Hindlimb muscle (tissue), 1 donor: ENCODE measurements at places on chromosomes 4 and X. TPM values are rescaled to one million over a fixed set of nuclear protein-coding genes. Genes with fewer than 3 reads are reported as not detected.
A peak's percentile ranks its signal among the peaks of the same experiment; 100 is the strongest.

The RHOXF2 gene
- polyA plus RNA-seq = 0.06 TPM

The MBNL3 gene
- polyA plus RNA-seq = 11.4 TPM

DNA sequence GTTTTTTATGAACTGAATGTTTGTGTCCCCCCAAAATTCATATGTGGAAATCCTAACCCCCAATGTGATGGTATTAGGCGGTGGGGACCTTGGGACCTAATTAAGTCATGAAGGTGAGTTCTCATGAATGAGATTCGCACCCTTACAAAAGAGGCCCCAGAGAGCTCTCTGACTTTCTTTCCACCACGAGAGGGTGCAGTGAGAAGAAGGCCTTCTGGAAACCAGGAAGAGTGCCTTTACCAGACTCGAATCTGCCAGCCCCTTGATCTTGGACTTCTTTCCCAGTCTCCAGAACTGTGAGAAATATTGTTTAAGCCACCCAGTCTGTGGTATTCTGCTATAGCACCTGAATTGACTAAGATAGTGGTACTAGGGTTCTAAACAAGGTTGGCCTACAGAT, 40.8 kb downstream of the STK26 start:
- no peak for DNase-seq

The SMIM10 gene
- 15.0 TPM for polyA plus RNA-seq

GRCh38 chr4:147465461-147465860, 15.4 kb upstream of the EDNRA start:
- DNase-seq = no peak

The PRDX4 gene
- polyA plus RNA-seq = 57.3 TPM

GRCh38 chr4:76897536-76898384, at the start of gene SOWAHB:
Gene SOWAHB, minus strand, starts transcription at chr4:76898144. Its CDS starts 295 bp downstream, at chr4:76897849.
- no peak for DNase-seq

DNA sequence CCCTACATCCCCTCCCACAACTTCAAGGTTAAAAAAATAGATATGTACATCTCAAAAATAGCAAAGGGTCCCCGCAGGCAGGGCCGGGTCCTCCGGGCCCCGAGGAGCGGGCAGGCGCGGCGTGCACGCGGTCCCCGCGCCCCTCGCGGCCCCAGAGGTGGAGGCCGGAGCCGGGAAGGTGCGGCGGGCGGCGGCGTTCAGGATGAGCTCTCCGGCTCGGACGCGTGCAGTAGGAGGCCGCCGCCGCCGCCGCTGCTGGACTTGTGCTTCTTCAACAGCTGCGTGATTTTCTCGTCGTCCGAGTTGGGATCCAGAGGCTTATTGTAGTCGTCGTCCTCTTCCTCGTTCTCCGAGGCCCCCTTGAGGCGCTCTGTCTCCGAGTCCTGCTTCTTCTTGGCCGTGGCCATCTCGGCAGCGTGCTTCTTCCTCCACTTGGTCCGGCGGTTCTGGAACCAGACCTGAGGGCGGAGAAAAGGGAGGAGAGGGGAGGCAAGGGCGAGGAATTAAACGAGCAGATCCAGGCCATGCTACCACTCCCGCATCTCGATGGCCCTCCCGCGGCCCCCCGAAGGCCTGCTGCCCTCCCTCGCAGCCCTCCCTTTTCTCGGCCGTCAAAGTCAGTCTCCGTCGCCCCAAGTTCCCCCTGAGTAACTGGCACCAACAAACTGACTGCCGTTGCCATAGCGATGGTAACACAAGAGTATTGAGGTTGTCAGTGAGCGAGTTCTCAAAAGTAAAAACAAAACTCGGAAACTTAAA, 5.8 kb downstream of the NKX6-1 start:
- no peak for DNase-seq

GRCh38 chr4:118154649-118155048, 120.4 kb downstream of the NDST3 start:
- DNase-seq = no peak

The CENPE gene
- 3.4 TPM for polyA plus RNA-seq

The SYP gene
- polyA plus RNA-seq = 1.0 TPM

The ZNF630 gene
- 2.4 TPM for polyA plus RNA-seq

DNA sequence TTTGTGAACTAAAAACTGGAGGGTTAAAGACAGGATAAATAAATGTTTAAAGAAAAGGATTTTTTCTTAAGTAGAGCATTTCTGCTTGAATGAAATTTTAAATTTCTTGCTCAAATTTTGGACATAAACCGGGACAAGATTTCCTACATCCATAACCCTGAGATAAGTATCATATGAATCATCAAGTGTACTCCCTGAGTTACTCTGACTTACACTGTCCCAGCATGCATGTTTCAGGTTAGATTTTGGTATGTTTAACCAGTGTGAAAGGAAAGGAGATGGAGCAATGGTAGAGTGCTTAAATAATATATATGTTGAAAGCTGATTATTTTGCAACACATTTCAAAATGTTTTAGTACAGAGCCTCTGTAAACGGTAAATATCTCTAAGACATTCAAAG, 175.2 kb downstream of the ADGRL3 start:
- DNase-seq = no peak

DNA sequence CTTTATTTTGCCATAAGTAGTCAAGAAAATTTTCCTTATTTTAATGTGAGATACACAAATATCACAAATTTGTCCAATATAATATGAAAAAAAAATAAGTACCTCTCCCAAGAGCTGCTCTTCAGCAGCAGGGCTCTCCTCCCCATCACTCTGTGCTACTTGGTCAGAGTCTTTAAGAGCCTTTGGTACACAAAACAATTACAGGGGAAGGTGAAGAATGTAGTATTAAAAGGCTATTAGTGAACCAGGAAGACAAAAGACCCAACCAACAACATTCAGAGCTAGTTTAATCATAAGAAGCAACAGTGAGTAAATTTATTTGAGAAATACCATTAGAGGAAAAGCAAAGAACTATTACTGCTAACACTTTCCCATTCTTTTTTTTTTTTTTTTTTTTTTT, 29.4 kb downstream of the SEC31A start:
- DNase-seq = no peak

DNA sequence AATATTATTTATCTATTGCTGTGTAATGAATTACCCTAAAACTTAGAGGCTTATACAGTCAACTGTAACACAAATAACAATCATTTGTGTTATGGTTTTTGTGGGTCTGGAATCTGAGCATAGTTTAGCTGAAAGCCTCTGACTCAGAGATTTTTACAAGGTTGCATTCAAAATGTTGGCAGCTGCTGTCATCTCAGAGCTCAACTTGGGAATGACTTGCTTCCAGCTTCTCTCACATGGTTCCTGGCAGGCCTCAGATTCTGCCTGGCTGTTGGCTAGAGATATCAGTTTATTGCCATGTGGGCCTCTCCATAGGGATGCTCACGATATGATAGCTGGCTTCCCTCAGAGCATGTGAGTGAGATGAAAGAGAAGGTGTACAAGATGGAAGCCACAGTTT, 70.2 kb upstream of the BRWD3 start:
- no peak for DNase-seq

DNA sequence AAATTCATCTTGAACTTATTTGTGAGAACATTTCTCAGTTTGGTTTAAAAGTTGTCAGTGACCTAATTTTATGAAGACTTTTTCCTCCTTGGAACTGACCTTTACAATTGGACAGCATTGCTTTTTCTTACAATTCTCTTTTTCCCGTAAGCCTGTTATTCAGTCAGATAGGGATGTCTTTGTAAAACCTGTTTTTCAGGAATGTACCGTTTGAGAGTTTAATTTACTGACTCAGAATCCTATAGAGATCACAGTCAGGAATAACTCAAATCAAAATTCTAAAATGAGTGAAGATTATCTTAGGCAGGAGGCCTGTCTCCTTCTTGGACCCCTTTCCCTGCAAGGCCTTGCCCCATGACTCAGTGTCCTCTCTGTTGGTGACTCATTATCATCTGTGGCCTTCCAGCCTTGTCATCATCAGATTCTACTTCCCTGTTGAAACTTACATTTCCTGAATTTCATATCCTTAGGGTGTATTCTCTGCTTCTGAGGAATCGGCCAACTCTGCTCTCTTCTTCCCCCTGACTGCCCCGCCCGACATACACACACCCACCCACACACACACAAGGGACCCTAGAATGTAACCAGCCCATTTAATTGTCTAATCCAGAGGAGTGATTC, 99.8 kb downstream of the ARHGAP10 start:
- DNase-seq = peak; percentile 52

The DSPP gene
- polyA plus RNA-seq = not detected

DNA sequence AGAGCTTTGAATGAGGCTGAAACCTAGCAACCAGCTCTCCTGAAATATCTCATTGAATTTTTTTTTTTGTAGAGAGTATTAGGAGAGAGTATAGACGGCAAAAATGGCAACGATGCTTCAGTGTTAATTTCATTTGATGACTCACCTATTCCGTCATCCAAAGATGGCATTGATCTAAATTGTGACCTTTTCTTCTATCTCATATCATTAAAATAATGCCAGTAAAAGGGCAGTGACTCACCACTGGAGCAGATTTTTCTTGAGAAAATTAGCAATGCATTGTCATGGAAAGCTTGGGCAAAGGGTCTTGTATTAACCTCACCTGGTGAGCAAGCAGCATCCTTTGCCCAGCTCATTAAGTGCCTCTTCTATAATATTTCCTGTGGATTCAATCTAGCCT, 19.6 kb downstream of the VMA21 start:
- DNase-seq = no peak

- DNase-seq = no peak
Observed at GRCh38 chr4:141625023-141625422, 11.4 kb upstream of the IL15 start.

GRCh38 chr4:75702919-75703411, 21.4 kb upstream of the USO1 start:
- no peak for DNase-seq

The SMARCA1 gene
- 78.2 TPM for polyA plus RNA-seq

DNA sequence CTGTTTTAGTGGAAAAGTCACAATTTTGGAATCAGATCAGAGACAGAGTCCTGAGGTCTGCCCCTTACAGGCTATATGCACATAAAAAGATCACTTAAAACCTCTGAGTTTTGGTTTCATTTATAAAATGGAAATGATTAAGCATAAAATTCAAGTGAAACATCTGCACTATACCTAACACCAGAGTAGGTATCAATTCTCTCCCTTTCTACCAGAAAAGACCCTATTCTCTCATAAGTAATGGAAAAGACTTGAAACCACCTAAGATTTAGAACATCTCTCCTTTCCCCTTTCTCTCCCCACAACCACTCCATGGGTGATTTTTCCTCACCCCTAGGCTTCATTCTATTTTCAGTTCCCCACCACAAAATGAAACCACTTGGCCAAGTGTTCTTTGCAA, 907 bp downstream of the LHFPL1 start:
- no peak for DNase-seq

DNA sequence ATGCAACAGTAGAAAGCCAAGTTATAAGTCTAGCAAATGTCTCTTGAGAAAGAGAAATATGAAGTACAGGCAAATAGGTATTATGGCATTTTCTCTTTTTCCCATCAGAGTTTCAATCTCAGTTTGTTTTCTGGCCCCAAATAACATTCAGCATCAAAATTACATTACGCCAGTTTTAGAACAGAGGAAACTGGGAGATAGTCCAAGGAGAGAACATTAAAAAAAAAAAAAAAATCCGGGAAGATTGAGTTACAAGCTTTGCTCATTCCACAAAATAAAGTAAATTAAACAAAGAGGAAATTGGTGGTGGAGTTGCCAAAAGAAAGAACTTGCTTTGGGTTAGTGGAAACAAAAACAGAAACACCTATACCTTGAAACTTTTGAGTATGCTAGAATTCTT, 50.4 kb upstream of the IL13RA2 start:
- DNase-seq = no peak

GRCh38 chrX:47446431-47446830, 36.6 kb downstream of the ZNF41 start:
- no peak for DNase-seq

GRCh38 chr4:151921811-151922210, 161.0 kb upstream of the GATB start:
- no peak for DNase-seq

DNA sequence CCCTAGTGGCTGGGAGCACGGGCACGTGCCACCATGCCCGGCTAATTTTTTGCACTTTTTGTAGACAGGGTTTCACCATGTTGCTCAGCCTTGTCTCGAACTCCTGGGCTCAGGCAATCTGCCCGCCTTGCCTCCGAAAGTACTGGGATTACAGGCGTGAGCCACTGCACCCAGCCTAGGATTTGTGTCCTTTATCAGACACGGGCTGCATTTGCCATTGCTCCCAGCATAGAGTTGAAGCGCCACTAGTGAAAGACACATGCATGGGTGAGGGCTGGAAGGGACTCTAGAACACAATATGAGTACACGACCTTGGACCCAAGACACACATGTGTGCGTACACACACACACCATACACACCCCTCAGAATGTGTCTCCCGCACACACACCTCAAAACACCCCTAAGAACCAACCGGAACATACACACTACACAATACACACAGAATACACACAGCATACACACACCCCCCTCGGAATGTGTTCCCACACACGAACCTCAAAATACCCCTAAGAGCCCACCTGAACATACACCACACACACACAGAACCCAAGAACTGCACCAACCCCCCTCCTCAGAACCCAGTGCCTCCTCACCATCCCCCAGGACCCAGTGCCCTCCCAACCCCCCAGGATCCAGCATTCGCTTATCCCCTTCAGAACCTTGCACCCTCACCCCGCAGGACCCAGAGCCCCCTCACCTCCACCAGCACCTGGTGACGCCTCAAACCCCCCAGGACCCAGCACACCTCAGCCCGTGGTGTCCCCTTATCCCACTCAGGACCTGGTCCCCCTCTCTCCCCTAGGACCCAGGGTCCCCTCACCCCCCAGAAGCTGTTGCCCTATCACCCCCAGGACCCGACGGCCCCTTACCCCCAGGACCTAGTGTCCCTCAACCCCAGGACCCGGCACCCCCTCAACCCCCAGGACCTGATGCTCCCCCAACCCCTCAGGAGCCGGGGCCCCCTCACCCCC, 1.0 kb downstream of the TNIP2 start:
- no peak for DNase-seq

The SLC9B1 gene
- polyA plus RNA-seq = 2.5 TPM

The IDH3G gene
- 49.5 TPM for polyA plus RNA-seq

DNA sequence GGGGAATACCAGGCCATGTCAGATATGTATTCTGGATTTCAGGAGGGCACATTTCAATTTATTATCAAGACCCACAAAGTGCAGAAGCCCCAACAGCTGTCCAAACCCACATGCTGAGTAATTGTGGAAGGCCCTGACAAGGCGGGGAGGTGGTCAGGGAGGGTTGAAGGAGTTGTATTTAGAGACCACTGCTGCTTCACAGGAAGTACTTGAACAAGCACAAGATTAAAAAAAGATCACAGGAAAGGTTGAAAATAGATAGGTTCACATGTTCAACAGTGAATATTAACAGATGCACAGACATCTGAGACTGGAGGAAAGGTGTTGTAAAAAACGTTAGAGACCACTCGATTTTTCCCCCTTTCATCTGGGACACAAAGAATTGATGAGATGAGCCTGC, 17.9 kb downstream of the ATP8A1 start:
- DNase-seq = no peak

The AR gene
- 6.3 TPM for polyA plus RNA-seq

GRCh38 chrX:73525928-73526690, 36.9 kb upstream of the CHIC1 start:
- no peak for DNase-seq

The FHIP1A gene
- 15.5 TPM for polyA plus RNA-seq

GRCh38 chr4:60605646-60606354, 594.3 kb upstream of the ADGRL3 start:
- no peak for DNase-seq

- no peak for DNase-seq
Observed at GRCh38 chrX:82219129-82219528, 1017.2 kb downstream of the SH3BGRL start.

The UGT2B15 gene
- not detected for polyA plus RNA-seq

- DNase-seq = no peak
Observed at GRCh38 chrX:24487571-24487970, 22.5 kb downstream of the PDK3 start.

The N4BP2 gene
- polyA plus RNA-seq = 10.3 TPM
